ENCODE measurements at places on chromosomes 2 and 18. TPM values are rescaled to one million over a fixed set of nuclear protein-coding genes. Genes with fewer than 3 reads are reported as not detected.

GRCh38 chr2:151161821-151162551 is 99.7 kb downstream of the RBM43 start:
- no peaks in the 10 kb centered on the region for H3K36me3 ChIP-seq
- H3K4me3 ChIP-seq, result no peak overlapping the region
- no peaks in the 10 kb centered on the region for H3K27me3 ChIP-seq
- peak; percentile 23 for DNase-seq

- H3K27ac ChIP-seq, result no peak overlapping the region
- peak; percentile 52 for DNase-seq
- no peak overlapping the region for H3K4me3 ChIP-seq
- H3K36me3 ChIP-seq, result no peaks in the 10 kb centered on the region
- H3K27me3 ChIP-seq, result no peaks in the 10 kb centered on the region
Measured at GRCh38 chr18:49697757-49698524, 115.4 kb downstream of the ACAA2 start.

DNA sequence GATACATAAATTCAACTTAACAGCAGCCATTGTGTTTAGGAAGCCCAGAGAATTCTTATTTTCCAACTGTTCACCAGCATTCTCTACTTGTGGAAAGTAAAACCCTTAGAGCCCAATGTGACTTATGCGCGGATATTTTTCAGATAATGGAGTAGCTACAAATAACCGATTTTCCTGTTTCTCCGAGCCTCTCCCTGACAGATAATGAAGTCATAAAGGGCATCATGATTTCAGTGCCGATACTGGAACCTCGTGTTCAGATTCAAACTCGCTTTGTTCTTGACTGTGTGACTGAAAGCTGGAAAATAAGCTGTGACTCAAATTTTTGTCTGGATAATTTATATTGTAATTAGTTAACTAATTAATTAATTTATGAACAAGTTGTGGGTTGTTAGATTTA is 228.2 kb downstream of the VAPA start:
- DNase-seq, result no peak
- no peaks in the 10 kb centered on the region for H3K36me3 ChIP-seq
- peaks cover 37% of the 10 kb centered on the region for H3K4me1 ChIP-seq
- no peaks in the 10 kb centered on the region for H3K27me3 ChIP-seq

DNA sequence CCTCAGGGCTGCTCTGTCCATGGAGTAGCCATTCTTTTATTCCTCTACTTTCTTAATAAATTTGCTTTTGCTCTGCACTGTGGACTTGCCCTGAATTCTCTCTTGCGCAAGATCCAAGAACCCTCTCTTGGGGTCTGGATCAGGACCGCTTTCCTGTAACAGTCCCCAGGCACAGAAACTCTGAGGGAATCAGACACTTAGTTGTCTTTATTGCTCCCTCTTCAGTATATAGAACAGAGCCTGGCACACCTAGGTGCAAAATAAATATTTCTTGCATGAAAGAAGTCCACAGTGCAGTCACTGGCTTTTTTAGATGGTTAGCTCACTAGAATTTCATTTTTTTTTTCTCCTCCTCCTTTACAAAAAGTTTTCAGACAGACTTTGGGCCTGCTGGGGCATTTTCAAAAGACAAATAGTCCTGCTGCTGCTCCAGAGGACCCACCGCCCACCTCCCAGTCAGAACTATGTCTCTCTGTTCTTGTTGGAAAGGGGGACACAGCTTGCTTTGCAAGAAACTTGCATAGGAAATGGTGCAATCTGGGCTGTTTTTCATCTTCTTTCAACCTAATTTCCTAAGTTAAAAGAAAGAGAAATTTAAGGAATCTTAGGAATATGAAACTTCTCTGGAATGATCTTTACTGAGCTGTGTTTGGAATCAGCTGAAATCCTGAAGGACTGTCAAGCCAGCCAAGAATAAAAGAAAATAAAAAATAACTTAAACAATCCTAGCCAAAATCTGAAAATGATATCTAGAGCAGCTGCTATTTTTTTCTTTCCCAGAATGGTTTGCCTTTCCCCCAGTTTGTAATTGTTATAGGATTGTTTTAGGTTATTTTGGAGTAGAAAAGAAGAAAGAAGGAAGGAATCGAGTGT is 31.7 kb upstream of the MAP4K3 start:
- H3K36me3 ChIP-seq, result no peaks in the 10 kb centered on the region
- H3K27ac ChIP-seq, result peak overlapping the region; percentile 59
- H3K4me1 ChIP-seq, result peaks cover 36% of the 10 kb centered on the region
- peak; percentile 54 for DNase-seq
- H3K27me3 ChIP-seq, result no peaks in the 10 kb centered on the region

DNA sequence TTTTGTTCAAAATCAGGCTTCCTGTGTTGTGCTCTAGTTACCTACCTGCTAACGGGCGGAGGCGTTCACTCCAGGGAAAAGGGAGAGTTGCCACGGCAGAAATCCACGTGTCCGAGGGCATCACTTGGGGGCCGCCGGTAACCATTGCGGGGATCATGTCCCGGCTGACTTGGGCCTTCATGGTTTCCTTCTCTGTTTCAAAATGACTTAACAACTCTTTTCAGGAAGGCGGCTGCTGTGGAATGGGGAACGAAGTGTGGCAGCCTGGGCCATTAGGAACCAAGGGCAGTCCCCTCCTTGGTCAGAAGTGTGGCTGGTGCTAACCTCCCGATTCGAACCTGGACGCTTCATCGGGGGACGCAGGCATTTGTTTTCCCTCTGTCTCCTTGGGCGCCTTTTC is 56.8 kb downstream of the INPP5D start:
- H3K4me1 ChIP-seq, result no peaks in the 10 kb centered on the region
- no peak overlapping the region for H3K4me3 ChIP-seq
- no peaks in the 10 kb centered on the region for H3K27me3 ChIP-seq
- no peak overlapping the region for H3K27ac ChIP-seq
- no peaks in the 10 kb centered on the region for H3K36me3 ChIP-seq

- H3K36me3 ChIP-seq, result no peaks in the 10 kb centered on the region
- H3K27ac ChIP-seq, result no peak overlapping the region
- no peaks in the 10 kb centered on the region for H3K4me1 ChIP-seq
- peaks cover 8% of the 10 kb centered on the region for H3K27me3 ChIP-seq
Measured at GRCh38 chr2:205808486-205809121, 126.3 kb downstream of the NRP2 start.

AOX1 gene
- total RNA-seq, result 3.4 TPM

CYP26B1 gene
- total RNA-seq, result 0.77 TPM

Measured in astrocyte (in vitro differentiated cells and primary cell).